ENCODE measurements at places on chromosomes 6 and 20.

DNA sequence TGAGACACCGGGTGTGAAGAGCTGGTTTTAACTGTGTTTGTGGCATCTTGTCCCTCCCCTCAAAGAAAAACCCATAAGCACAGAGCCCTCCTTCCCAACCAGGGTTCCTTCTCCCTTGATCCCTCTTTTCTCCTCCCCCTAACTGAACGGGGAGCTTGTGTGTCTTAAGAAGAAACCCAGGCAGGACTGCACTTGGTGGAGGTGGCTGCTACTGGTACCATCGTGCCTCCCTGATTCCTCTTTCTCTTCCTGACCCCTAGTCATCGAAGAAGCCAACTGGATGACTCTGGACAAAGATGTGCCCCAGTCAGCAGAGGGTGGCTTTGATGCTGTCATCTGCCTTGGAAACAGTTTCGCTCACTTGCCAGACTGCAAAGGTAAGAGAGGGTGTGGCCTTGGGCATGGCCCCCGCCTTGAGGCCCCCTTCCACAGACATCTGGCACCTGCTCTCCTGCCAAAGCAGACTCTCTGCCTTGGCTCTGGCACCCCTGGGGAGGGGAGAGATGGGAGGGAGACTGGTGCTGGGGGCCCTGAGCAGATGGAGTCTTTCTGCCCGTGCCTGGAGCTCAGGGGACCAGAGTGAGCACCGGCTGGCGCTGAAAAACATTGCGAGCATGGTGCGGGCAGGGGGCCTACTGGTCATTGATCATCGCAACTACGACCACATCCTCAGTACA is 2.1 kb downstream of the GNMT start:
- no peak for DNase-seq

GRCh38 chr20:50341880-50342637 is 151.4 kb downstream of the CEBPB start:
- DNase-seq, result no peak

GRCh38 chr6:147900247-147900830 is 391.8 kb downstream of the SAMD5 start:
- no peak for DNase-seq

GRCh38 chr6:49202924-49203536 is 260.0 kb downstream of the MMUT start:
- DNase-seq, result no peak

- DNase-seq, result no peak
Observed at GRCh38 chr6:11852061-11852651, 73.6 kb upstream of the ADTRP start.

DNA sequence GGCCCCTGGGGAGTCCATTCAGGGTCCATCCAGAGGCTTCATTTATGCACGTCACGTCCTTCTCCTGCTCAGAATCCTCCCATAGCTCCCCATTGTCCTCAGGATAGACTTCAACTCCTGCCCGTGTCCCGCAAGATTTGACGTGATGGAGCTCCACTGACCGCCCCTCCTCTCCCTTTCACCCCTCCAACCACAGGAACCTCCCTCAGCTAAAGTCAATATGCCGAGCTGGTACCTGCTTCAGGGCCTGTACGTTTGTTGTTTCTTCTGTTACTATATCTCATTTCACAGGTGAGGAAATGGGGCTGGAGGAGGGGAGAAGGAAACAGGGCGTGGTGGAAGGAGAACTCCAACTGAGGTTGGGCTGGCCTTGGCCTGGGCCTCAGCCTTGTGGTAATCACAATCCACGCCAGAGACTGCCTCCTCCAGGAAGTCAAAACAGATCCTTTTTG is 38.6 kb downstream of the CEBPB start:
- no peak for DNase-seq

GRCh38 chr6:138037009-138037504 is 70.2 kb downstream of the PERP start:
- DNase-seq, result no peak

DNA sequence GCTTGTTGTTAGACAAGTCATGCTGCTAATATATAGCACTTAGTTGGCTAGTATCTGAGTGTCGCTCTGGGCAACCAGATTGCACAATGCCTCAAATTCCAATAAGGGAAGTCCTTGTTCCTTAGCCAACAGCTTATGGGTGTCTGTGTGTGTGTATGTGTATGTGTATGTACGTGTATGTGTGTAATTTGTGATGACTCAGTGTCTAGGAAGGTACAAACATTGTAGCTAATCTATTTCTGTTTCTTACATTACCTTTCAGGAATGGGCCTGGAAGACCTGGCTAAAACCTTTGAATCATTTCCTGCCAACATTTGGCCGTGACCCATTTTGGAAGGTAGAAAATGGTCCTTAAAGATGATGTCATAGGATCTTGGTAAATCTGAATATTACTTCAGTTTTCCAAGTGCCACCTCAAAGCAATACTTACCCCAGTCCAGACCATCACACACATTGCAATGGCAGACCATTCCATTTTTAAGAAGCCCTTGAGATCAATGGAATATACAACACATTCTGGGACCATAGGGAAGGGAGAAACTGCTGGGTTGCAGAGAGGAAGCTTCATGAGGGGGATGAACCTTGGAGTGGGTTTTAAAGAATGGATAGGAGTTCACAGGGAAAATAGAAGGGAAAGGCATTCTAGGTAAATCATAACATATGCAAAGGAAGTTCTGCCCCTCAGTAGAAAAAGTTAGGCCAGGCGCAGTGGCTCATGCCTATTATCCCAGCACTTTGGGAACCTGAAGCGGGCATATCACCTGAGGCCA is 25.1 kb downstream of the NEDD9 start:
- DNase-seq, result no peak

DNA sequence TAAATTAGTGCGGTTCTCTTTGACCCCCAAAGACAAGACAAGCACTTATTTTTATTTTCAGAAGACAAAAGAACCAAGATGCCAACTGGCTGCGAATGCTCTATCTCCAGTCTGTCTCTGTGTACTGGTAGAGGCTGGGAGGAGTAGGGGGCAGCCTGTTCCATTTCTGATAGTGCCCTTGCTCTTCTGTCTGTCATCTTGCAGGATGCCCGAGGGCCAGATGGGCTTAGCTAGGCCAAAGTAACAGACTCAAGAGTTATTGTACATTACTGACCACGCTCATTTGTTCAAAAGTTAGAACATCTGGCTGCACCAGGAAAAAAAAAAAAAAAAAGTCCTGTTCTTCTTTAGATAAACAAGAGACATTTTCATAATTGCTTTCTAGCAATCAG is 198.1 kb upstream of the UST start:
- DNase-seq, result no peak

- DNase-seq, result no peak
Observed at GRCh38 chr6:126188279-126188909, 151.5 kb upstream of the CENPW start.

DNA sequence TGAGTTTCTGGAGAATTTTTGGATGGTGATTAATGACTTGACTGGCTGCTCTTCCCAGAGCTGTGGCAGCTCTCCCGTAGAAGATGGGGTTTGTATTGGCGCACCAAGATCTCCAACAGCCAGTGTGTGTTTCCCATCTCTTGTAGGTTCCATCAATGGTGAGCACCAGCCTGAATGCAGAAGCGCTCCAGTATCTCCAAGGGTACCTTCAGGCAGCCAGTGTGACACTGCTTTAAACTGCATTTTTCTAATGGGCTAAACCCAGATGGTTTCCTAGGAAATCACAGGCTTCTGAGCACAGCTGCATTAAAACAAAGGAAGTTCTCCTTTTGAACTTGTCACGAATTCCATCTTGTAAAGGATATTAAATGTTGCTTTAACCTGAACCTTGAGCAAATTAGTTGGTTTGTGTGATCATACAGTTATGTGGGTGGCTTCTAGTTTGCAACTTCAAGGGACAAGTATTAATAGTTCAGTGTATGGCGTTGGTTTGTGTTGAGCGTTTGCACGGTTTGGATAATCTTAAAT is 50.2 kb downstream of the CSE1L start:
- no peak for DNase-seq

GRCh38 chr6:25619217-25619616 is 32.8 kb upstream of the SCGN start:
- no peak for DNase-seq

GRCh38 chr6:81938991-81939732 is 186.7 kb upstream of the TENT5A start:
- no peak for DNase-seq

GRCh38 chr20:44460795-44461141 is 14.9 kb upstream of the TTPAL start:
- no peak for DNase-seq

GRCh38 chr6:131293472-131293911 is 158.2 kb downstream of the AKAP7 start:
- no peak for DNase-seq
